ENCODE measurements at places on chromosomes 1 and 21.

DNA sequence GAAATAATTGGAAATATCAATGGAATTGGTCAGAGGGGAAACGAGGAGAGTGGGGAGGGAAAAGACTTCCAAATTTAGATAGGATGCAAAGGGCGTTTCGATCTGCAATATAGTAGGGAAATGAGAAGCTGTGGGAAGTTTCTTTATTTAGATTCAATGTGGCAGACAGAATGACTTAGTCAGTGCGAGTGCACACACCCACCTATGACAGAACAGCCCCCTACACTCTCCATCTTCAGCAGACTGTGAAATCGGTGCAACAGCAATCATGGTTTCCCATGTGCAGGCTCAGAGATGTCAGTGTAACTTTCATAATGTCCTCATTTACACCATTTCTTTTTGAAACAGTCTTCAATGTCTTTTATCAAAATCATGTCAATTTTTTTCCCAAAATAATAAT, 46.0 kb downstream of the DIP2A start:
- no peak for DNase-seq

GRCh38 chr1:89953131-89953626, 41.7 kb upstream of the ZNF326 start:
- peak; percentile 49 for DNase-seq

GRCh38 chr1:32335790-32336590, at the start of gene MARCKSL1:
Gene MARCKSL1 (minus strand): TSS chr1:32336233. CDS start chr1:32336033, 200 bp downstream.
- peak; percentile 89 for DNase-seq

DNA sequence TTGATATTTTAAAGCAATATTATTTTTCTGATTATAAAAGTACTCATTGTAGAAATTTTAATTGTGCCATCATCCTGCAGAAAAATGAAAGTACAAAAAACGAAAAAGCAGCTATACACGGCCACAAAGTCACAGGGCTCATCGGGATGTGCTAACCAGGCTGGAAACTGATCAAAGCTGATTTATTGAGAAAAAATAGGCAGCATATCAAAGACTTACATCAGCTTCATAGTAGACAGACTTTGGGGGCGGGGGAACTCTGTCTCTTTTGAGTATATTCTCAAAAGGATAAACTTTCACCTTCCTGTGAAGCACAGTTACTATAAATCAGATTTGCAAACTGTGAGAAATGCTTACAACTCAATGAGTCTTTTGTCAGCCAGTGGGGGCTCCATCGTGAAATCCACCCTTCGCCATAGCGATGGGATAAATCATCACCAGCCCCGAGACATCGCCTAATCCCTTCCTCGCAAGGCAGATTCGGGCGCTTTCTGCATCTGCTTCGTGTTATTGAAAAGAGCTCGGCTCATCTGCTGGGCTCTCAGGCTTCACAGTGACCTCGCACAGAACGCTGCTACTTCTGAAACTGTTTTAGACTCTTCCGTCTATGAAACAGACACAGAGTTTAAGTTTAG, 69.2 kb upstream of the ERG start:
- DNase-seq: no peak

DNA sequence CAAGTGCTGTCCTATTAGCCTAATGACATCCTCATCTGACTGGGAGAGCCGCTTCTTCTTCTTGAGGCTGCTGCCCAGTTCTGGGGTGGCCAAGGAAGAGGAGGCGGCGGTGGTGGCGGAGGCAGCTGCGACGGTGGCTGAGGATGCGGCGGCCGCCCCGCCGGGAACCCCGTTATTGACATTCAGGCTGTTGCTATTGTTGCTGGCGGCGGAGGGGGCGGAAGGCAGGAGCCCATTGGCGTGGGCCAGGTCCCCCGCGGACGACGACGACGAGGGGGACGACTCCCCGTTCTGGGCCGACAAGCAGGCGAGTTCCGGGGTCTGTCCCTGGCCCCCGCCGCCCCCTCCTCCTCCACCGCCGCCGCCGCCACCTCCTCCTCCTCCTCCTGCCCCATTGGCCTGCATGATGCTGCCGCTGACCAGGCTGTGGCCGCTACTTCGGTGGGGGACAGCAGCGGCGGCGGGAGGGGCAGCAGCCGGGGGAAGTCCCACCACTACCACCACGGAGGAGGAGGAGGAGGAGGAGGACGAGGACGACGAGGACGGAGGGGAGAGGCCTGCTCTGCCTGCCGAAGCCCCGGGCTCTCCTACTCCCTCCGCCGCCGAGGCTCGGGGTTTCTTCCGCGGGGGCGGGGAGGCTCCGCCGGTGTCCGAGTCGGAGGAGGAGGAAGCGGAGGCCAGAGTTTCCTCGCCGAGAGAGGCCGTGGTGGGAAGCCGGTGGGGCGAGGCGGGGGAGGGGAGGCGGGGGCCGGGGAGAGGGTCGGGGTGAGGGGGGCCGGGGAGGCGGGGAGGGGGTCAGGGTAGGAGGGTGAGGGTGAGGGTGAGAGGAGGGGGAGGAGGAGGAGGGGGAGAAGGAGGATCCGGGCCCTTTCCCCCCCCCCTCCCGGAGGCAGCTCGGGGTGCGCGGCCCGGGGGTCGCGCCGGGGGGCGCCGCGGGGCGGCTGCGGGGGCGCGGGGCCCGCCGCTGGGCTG, 610 bp downstream of the WDR26 start:
- peak; percentile 42 for DNase-seq

DNA sequence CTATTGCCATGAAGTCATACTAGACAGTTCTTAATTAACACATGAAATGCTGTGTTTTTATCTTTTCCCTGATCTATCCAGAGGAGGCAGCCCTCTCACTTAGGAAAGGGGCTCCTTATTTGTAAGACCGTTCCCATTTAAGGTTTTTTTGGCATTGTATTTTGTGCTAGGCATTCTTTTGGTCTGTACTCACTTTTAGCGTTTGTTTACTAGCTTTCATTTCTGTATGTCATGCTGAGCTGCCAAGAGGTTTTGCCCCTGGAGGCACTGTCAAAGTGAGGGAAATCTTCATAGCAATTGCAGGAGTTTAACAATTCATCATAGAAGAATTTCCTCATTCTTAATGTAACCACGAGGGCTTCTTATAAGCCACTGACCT, 59.5 kb downstream of the MTR start:
- DNase-seq: no peak

GRCh38 chr1:228782662-228783417, 47.6 kb downstream of the RHOU start:
- DNase-seq: no peak

DNA sequence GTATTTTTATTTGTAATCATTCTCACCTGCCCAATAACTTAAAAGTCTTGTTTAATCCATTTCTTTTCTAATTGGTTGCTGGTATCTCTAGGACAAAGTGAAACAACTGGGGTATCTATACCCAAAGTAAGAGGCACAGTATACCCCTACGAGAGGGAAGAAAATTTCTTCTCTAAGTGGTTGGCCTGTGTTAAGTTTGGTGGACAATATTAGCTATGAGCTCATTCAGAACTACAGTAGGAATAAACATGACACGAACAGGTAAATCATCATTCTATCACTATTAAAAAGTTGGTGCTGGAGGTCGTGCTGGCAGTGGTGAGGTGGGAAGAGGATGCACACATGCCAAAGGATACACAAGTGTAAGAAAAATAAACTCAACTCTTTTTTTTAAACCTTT, 99.6 kb downstream of the ZNF644 start:
- no peak for DNase-seq

GRCh38 chr1:1407636-1408318, 684 bp upstream of the MRPL20 start:
- DNase-seq: peak; percentile 48

DNA sequence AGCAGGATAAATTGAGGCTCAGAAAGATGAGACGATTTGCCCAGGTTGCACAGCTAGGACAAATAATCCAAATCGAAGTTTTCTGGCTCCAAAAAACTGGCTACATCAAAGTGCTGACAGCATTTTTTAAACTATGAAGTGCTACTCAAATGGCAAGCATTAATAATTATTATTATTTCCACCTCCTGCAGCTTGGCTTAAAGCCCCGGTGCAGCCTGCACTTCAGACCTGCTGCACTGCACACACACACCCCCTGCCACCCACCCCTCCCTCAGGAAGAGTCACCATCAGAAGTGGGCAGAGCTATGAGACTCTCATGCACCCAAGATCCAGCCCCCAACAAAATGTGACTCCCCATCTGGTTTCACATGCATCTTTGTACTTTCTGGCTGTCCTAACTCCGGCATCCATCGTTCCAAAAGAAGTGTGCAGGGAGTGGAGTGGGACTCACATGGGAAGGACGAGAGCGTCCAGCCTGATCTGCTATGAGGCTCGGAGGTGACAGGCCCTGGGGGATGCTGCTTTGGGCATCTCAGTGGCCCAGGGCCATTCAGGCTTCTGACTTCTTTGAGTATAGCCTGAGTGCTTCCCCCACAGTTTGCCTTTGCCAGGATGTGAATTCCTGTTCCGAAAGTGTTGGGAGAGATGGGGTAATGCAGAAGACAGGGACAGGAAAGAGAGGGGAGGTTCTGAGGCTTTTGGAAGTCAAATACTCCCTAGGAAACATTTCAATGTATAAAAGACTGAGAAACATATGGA, 65.0 kb upstream of the FAM20B start:
- no peak for DNase-seq

DNA sequence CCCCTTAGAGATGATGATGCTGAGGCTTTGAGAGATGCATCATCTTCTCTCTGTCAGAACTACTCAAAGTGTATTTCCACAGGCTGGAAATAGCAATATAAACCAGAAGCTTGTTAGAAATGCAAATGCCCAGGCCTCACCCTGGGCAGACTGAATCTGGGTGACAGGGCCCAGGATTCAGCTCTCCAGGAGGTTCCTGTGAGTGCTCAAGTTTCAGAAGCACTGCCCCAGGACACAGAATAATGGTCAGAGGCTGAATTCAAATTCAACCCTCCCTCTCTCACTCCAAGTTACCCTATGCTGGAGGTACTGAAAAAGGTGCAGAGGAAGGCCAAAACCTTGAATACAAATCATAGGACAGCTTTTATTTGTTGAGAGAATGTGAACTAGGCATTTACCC, 98.5 kb upstream of the NGF start:
- DNase-seq: no peak

GRCh38 chr1:101996825-101997465, at the start of gene OLFM3:
Gene OLFM3 (minus strand): TSS chr1:101996926.
- no peak for DNase-seq

DNA sequence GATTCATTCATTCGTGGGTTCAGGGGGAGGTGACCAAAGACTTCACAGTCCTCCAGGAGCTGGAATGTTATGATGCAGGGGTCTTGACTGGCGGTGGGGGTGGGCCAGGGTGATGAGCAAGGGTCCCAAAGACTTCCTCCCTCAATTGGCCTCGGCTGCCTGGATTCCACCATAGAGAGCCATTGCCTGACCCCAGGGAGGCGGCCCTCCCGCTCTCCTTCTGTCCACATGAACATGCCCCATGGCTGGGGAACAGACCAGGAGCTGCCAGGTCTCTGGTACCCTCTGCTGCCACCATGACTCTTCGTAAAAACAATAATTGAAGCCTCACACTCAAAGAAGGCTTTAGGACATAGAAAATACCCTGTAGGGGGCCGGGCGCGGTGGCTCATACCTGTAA, 102.5 kb upstream of the CASZ1 start:
- DNase-seq: no peak

DNA sequence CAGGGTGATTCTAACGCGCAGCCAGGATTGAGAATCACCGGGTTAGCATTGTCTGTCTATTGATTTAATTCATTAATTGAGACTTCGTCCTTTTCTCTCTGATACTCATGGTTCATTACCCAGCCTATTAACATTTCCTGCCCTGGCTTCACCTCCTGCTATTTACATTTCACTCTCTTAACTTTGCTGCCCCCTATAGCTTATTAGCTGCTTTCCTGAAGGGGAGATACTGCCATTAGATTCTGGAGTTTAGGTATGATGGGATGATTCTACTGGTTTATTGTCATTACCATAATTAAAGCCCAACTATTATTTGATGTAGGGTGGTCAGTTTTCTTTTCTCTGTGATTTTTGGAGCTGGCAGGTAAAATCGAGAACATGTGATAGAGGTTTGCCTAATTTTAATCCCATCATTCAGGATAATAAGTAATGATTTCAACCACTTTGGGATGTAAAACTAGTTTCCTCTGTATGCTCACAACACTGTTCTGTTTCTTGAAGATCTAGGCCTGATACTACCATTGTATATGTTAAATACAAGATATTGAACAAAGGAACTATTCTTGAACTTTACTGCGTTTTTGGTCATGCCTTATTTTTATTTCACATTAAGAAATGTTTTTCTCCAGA, 6.4 kb downstream of the PPP2R5A start:
- no peak for DNase-seq

DNA sequence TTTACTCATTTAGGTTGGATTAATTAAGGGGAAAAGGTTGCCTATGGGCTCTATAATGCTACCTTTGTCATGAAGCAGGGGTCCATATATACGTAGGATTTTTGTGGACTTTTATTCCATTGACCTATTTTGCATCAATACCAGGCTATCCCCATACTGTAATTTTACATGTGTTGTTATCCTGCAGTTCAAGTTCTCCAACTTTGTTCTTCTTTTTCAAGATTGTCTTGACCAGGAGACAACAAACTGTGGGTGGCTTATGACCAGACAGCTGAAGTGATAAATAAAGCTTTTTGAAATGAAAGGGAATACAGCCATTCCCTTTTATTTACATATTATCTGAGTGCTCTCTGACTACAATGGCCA, 345.7 kb downstream of the BARHL2 start:
- no peak for DNase-seq

- no peak for DNase-seq
These were observed 12.7 kb downstream of the KYAT3 start for GRCh38 chr1:88979749-88980116.

GRCh38 chr1:61293197-61293596, 210.8 kb downstream of the NFIA start:
- DNase-seq: no peak

DNA sequence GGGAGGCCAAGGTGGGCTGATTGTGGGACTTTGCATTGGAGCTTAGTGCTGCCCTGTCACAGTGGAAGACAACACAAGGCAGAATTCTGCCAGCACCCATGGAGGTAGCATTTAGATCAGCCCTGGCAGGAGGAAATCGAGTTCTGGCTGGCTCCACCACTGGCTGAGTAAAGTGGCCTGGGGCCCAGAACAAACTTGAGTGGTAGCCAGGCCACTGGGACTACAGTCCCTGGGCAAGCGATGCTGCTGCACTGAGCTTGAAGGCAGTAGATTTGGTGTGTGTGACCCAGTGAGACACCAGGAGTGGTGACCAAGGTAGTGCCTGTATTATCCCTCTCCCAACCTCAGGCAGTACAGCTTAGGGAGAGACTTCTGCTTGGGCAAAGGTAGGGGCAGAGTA, 22.5 kb upstream of the UHMK1 start:
- no peak for DNase-seq

- DNase-seq: no peak
These were observed 106.1 kb upstream of the RUNX3 start for GRCh38 chr1:25036117-25036546.

- no peak for DNase-seq
These were observed 85.0 kb downstream of the ATP1A1 start for GRCh38 chr1:116457946-116458604.

DNA sequence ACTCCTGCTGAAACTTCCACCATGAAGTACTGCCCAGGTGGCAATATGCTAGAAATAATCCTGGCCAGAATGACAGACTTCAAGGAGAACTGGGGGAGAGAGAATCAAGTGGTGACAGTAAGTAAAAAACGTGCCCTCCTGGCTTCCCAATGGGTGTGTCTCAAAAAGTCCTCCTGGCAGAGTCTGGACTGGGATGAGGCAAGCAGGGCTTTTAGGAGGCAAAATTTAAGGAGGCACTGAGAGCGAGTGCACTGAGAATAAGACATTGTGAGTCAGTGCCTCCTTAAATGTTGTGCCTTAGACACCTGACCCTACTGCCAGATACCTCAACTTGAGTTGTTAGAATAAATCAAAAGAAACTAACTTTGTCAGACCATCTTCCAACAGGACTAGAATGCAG, 2.2 kb downstream of the LRRC52 start:
- no peak for DNase-seq
